CD4-positive, CD25-positive, alpha-beta regulatory T cell (primary cell): ENCODE measurements at places on chromosomes 6 and 20.
A peak's percentile ranks its signal among the peaks of the same experiment; 100 is the strongest.

GRCh38 chr6:159726918-159727716, at the start of gene WTAP:
TSS of gene WTAP (plus strand) at chr6:159727506. CDS start at chr6:159736266, 8,760 bp downstream.
- peak; percentile 97 for DNase-seq

DNA sequence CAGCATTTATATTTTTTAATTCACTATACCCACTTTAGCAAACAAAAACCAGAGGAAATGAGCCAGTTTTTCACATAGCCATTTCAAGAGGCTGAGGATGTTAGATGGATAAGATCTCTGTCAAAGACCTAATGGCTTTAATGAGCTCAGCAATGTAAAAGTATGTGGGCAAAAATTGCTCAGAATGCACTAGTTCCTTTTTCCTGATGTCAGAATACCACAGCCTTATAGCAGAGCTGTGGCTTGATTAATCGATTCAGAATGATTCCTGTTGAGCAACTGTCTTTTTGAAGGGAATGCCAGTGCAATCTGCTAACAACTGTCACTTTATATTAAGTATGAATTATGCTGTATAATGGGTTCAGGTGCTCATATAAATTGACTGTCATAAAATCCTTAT, 100.6 kb upstream of the HIVEP1 start:
- no peak for DNase-seq

- DNase-seq, result no peak
These were observed 10.6 kb downstream of the MTCH1 start for GRCh38 chr6:36975231-36976006.

DNA sequence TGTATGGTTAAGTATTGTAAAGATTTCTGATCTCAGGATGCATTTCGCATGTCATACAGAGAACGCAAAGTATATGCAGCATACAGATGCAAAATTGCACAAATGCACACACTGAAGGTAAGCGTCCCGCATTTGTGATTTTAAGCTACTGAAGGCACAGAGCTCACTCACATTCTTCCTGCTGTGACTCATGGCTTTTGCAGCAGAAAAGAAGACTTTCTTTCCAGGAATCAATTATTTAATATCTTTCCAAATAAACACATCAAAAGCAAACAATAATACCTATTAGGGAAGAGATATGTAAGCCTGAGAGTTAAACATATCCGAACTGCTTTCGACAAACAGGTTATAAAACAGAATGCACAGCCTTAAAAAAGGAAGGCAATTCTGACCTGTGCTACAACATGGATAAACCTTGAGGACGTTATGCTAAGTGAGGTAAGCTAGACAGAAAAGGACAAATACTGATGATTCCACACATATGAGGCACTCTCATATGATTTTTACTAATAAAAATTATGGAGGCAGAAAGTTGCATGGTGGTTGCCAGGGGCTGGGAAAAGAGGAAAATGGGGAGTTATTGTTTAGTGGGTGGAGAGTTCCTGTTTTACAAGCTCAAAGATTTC, 109.0 kb downstream of the TFAP2A start:
- no peak for DNase-seq

- DNase-seq, result no peak
These were observed 2.5 kb downstream of the CALHM4 start for GRCh38 chr6:116556065-116556464.

DNA sequence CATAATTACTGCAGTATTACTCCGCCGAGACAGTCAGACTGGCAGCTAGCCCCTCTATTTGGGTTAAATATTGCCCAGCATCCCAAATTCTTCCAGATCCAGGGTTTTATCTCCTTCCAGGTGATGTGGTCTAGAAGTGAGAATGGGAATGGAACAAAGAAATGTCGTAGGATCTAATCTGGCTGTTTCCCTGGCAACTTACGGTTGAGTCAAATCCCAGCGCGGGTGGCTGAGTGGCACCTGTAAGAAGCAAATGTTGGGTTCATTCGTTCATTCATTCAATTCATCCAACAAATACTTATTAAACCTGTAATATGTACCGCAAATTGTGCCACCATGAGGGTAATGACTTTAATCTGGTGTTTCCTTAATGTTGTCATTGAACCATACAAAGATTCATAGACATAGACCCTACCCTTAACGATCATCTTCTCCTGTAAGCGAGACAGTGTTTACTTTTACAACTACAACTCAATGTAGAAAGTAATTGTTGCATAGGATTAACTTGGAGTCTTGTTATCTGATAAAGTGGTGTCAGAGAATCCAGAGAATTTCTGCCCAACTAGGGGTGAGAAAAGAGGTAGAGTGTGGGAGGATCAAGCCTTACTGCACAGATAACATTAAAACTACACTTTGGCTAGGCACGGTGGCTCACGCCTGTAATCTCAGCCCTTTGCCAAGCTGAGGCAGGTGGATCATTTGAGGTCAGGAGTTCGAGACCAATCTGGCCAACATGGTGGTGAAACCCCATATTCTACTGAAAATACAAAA, 91.3 kb upstream of the ADGRF1 start:
- no peak for DNase-seq

GRCh38 chr6:90676516-90677300, 89.8 kb upstream of the MAP3K7 start:
- no peak for DNase-seq

GRCh38 chr6:21987501-21987957, 309.3 kb downstream of the PRL start:
- no peak for DNase-seq

- no peak for DNase-seq
These were observed 365.0 kb upstream of the ID4 start for GRCh38 chr6:19472153-19472552.

- DNase-seq, result no peak
These were observed 99.4 kb downstream of the MYB start for GRCh38 chr6:135280375-135281136.
